ENCODE measurements at places on chromosomes 16 and 17.

DNA sequence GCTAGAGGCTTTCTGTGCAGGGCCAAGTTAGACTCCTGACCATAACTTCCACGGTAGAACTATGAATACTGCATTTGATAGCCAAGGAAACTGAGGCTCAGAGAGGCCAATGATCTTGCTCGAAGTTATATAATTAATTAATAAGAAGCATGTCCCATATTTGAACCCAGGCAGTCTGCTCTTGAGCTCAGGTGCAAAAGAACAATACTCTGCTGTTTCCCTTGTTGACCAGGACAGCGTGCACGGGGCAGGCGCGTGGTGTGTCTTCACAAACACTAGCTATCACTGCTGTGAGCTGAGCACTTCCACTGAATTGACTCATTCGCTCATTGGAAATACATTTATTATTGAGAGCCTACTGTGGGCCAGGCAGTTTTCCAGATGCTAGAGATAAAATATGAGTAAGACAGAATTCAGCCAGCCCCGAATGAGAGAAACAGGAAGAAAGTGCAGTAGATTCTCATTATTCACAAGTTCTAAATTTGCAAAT is 1.6 kb downstream of the CHD9 start:
- no peak for DNase-seq

- DNase-seq: no peak
Observed at GRCh38 chr16:81500833-81501521, 56.4 kb downstream of the CMIP start.

DNA sequence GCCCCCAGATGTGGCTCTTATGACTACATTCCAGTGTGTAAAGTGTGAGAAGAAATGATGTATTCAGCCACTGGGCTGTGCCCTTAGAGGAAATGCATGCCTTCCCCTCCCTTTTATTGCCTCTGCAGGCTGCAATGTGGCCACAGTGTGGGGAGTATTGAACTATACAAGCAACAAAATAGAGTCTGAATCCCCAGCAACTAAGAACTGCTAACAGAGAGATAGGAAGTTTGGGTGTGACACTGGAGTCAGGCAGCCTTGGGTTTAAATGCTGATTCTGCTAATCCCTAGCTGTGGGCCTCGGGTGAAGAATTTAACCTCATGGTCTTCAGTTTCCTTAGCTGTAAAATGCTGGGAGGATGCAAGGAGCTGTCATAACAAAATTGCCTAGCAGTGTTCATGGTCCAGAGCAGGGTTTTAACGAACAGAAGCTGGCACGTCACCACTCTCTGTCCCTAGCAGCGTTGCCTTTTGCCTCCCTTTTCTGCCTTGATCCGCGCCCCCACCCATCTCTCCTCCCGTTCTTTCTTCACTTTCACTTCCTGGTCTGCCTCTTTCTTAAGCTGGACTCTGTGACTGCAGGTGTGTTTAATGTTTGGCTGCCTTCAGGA is 50.3 kb downstream of the KPNA2 start:
- DNase-seq: no peak

DNA sequence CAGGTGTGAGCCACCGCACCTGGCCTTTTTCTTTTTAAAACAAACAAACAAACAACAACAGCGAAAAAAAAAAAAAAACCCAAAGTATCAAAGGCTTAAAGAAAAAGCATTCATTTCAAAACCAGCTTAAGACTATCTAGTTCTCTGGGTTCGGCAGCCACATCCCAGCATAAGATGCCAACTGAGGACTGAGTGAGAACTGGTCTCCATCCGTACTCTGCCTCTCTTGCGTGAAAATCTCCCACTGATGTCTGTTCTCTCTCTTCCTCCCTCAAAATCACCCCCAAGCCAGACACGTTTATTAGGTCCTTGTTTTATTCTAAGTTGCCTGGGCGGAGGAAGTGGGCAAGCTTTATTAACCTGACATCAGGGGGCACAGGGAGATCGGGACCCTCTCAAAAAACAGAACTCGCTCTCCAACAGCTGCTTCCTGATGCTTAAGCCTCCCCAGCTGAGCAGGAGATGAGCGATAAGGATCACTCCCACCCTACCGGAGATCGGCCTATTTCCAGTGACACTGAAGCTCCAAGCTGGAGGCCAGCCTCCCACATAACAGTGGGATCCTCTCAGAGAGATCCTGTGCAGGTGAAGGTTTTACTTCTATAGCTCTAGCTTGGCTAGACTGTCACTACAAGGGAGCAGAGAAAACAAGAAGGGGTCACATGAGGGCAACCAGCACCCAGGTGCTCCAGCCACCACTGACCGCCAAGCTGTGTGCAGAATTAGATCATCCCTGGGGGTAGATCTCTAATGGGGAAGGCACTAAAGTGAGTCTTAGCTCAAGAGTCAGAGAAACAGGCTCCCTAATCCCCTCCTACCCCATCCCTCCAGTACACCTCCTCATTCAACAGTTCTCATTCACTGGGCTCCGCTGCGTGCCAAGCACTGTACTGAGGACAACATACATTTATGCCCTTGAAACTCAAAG is 13.6 kb downstream of the CDC42EP4 start:
- DNase-seq: no peak

GRCh38 chr17:80124351-80124981 is 22.5 kb downstream of the EIF4A3 start:
- DNase-seq: no peak

GRCh38 chr16:391885-392335 is 5.1 kb upstream of the NME4 start:
- DNase-seq: peak; percentile 75

GRCh38 chr17:79073706-79074088 is 927 bp upstream of the ENGASE start:
- DNase-seq: no peak

- DNase-seq: peak; percentile 74
Observed at GRCh38 chr17:40121181-40122135, at the start of gene MSL1. Gene MSL1 (plus strand): TSS chr17:40121971. CDS start chr17:40122613, 642 bp downstream.
